Glutamatergic neuron (in vitro differentiated cells): ENCODE measurements at places on chromosomes 5 and 9. TPM values are rescaled to one million over a fixed set of nuclear protein-coding genes. Genes with fewer than 3 reads are reported as not detected.
A peak's percentile ranks its signal among the peaks of the same experiment; 100 is the strongest.

- H3K4me3 ChIP-seq: no peak overlapping the region
- no peak for DNase-seq
- H3K27me3 ChIP-seq: no peaks in the 10 kb centered on the region
- no peaks in the 10 kb centered on the region for H3K4me1 ChIP-seq
Observed at GRCh38 chr5:59874675-59875074, 18.9 kb downstream of the PDE4D start.

DNA sequence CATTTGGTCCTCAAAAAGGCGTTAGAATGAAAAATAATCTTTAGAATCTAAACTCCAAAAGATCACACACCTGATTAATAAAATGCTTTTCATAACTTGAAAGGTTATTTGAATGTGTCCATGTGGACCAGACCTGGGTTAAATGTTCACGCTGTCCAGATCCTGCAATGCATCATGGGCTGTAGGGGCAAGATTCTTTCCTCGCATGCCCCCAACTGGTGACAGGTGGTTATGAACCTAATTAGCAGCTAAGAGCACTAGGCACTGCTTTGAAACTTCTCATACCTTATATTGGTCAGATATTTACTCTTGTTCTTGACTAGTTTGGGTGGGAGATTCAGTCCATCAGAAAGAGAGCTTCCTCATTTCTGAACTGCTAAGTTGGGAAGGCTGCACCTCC is 19.3 kb upstream of the PIP5K1B start:
- no peaks in the 10 kb centered on the region for H3K36me3 ChIP-seq
- H3K27ac ChIP-seq: no peak overlapping the region
- H3K4me1 ChIP-seq: no peaks in the 10 kb centered on the region
- DNase-seq: no peak

GRCh38 chr5:109905906-109906305 is 216.2 kb downstream of the MAN2A1 start:
- DNase-seq: no peak
- no peak overlapping the region for H3K27ac ChIP-seq
- no peaks in the 10 kb centered on the region for H3K36me3 ChIP-seq
- no peaks in the 10 kb centered on the region for H3K27me3 ChIP-seq
- H3K4me3 ChIP-seq: no peak overlapping the region

- H3K4me3 ChIP-seq: peak overlapping the region; percentile 38
- DNase-seq: no peak
- peaks cover 5% of the 10 kb centered on the region for H3K36me3 ChIP-seq
- peaks cover 5% of the 10 kb centered on the region for H3K27me3 ChIP-seq
- peak overlapping the region; percentile 96 for H3K27ac ChIP-seq
Observed at GRCh38 chr5:171270136-171270535, 38.9 kb upstream of the TLX3 start.

DNA sequence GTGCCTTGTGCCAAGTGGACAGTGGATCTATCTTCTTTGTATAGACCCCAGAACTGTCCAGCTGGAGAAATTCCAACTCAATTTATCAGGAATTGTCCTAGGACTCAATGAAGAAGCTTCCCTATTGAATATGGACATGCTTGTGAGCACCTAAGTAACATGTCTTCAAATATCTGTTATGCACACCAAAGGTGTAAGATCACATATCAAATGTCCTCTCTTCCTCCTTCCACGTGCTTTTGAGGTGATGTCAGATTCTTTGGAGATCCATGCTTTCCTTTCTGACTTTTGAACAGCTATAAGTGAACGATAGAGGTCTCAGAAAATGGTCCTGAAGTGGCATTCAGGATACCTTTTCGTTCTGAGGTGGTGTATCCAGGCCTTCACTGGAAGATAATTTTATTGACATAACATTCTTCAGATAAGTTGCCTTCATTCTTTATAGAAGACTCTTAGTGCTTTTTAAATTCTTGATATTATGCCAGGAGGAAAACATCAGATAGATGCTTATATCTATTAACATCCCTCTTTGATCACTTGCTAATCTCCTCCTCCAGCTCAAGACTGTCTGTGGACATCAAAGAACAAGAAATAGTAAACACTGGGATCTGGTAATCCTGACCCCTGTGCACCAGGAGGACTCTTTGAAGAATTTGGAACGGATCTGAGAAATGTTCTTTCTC is 246.4 kb downstream of the SMARCA2 start:
- H3K4me3 ChIP-seq: no peak overlapping the region
- H3K4me1 ChIP-seq: peaks cover 15% of the 10 kb centered on the region
- H3K36me3 ChIP-seq: no peaks in the 10 kb centered on the region

DNA sequence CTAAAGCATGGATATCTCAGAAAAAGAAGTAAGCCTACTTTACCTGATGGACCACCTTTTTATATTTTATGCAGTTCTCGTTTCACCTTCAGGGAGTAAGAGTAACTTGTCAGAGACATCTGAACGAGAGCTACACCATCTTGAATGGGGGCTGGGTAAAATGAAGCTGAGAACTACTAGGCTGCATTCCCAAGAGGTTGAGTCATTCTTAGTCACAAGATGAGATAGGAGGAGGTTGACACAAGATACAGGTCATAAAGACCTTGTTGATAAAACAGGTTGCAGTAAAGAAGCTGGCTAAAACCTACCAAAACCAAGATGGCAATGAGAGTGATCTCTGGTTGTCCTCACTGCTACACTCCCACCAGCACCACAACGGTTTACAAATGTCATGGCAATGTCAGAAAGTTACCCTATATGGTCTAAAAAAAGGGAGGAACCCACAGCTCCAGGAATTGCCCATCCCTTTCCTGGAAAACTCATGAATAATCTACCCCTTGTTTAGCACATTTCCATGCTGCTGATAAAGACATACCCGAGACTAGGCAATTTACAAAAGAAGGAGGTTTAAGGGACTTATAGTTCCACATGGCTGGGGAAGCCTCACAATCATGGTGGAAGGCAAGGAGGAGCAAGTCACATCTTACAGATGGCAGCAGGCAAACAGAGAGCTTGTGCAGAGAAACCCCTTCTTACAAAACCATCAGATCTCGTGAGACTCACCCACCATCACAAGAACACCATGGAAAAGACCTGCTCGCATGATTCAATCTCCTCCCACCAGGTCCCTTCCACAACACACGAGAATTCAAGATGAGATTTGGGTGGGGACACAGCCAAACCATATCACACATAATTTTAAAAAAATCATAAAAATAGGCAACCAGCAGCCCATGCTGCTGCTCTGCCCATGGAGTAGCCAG is 62.5 kb downstream of the GIN1 start:
- no peak overlapping the region for H3K27ac ChIP-seq
- peaks cover 4% of the 10 kb centered on the region for H3K4me1 ChIP-seq
- H3K4me3 ChIP-seq: no peak overlapping the region
- no peaks in the 10 kb centered on the region for H3K36me3 ChIP-seq
- no peak for DNase-seq

The ARAP3 gene
- 8.6 TPM for total RNA-seq

DNA sequence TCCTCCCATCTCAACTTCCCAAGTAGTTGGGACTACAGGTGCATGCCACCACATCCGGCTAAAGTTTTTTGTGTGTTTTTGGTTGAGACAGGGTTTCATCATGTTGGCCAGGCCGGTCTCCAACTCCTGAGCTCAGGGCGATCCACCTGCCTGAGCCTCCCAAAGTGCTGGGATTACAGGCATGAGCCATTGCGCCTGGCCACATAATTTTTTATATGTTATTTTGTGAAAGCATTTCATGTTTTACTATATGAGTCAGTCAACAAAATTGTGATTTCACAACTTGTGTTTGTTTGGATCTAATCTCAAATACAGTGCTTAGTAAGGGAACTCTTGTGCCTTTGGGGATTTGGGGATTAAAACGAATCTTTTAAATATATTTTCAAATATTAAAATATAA is 20.0 kb upstream of the FAM120AOS start:
- H3K4me1 ChIP-seq: peaks cover 9% of the 10 kb centered on the region
- DNase-seq: no peak
- no peaks in the 10 kb centered on the region for H3K36me3 ChIP-seq
- H3K4me3 ChIP-seq: no peak overlapping the region

DNA sequence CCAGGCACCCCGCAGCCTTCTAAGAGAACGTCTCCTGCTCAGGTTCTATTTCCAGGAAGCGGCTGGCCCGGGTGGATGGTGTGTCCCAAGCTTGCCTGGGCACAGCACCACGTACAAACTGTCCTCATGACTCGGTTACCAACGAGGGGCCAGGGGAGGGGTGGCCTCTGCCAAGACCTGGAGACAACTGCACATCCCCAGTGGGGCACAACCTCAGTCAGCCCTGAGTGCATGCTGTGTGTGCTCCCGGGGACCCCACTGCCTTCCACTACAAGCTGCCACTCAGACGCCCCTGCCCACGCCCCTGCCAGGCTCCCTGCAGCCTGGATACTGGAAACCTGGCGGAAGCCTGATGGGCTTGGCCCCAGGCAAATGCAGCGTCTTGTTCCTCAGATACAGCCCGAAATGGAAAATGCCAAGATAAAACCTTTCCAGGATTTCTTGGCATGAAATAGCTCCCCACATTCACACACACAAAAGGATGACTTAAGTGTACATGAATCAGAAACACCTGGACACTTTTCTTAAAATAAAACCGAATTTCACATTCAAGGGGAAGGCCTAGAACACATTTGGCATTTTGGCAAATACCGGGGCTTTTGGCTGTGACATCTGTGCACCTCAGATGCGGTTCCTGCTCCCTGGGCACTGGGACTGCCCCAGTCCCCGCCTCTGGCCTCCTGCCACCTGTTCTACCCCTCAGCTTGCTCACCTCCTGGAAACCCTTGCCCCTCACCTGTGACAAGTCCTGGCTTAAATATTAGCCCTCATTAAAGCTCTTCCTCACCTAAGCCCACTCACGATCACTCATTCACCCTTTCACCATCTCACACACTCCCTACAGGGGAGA is 62.5 kb downstream of the COL23A1 start:
- peaks cover 10% of the 10 kb centered on the region for H3K4me1 ChIP-seq
- H3K27me3 ChIP-seq: peaks cover 2% of the 10 kb centered on the region

DNA sequence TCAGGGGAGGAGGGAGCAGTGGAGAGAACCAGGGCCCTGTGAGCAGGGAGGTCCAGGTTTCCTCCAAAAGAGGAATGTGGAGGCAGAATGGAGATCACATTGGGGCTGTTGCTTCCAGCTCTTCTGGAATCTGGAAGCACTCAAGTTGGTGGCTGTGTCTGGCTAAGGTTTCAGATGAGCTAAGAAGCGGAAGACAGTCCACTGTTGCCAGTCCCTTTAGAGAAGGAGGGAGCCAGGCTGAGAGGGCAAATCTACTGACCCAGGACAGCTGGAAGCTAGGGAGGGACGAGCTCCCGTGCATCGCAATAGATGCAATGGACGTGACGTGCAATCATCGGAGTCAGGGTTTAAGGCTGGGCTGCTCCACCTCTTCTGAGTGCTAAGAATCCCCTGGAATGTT is 71.2 kb downstream of the TENT4A start:
- H3K36me3 ChIP-seq: no peaks in the 10 kb centered on the region
- H3K4me1 ChIP-seq: peaks cover 3% of the 10 kb centered on the region
- H3K27ac ChIP-seq: no peak overlapping the region
- H3K27me3 ChIP-seq: no peaks in the 10 kb centered on the region

- H3K4me1 ChIP-seq: peaks cover 15% of the 10 kb centered on the region
- H3K36me3 ChIP-seq: no peaks in the 10 kb centered on the region
- H3K4me3 ChIP-seq: no peak overlapping the region
- no peak overlapping the region for H3K27ac ChIP-seq
- H3K27me3 ChIP-seq: peaks cover 14% of the 10 kb centered on the region
Observed at GRCh38 chr5:138489683-138490061, 24.4 kb downstream of the EGR1 start.

The FABP6 gene
- total RNA-seq: 7.7 TPM

- no peak overlapping the region for H3K27ac ChIP-seq
- H3K4me1 ChIP-seq: peaks cover 4% of the 10 kb centered on the region
- no peaks in the 10 kb centered on the region for H3K36me3 ChIP-seq
- no peak for DNase-seq
- no peak overlapping the region for H3K4me3 ChIP-seq
Observed at GRCh38 chr9:93048566-93049448, 9.7 kb upstream of the SUSD3 start.

DNA sequence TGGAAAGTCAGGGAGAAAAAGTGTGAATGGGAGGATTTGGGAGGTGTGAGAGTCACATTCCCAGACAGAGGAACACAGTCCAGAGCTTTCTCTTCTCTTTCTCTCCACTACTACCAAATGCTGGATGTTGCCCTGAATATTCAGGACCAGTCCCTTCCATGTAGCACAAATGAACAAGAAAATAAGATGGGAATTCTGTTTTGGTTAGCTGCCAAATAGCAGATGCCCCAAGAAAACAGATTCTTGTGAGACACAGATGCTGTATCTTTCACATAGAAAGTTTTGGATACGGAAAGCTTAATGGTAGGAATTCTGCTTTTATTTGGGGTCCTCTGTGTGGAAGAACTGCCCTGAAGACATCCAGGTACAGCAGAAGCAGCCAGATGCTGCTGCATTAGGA is 37.8 kb downstream of the PRLR start:
- no peaks in the 10 kb centered on the region for H3K36me3 ChIP-seq
- no peak overlapping the region for H3K4me3 ChIP-seq
- H3K27ac ChIP-seq: no peak overlapping the region
- H3K4me1 ChIP-seq: peaks cover 1% of the 10 kb centered on the region

GRCh38 chr9:137252555-137253506 is 1.7 kb downstream of the STPG3 start:
- no peak for DNase-seq
- peaks cover 2% of the 10 kb centered on the region for H3K27me3 ChIP-seq
- H3K4me3 ChIP-seq: no peak overlapping the region
- peaks cover 1% of the 10 kb centered on the region for H3K4me1 ChIP-seq

DNA sequence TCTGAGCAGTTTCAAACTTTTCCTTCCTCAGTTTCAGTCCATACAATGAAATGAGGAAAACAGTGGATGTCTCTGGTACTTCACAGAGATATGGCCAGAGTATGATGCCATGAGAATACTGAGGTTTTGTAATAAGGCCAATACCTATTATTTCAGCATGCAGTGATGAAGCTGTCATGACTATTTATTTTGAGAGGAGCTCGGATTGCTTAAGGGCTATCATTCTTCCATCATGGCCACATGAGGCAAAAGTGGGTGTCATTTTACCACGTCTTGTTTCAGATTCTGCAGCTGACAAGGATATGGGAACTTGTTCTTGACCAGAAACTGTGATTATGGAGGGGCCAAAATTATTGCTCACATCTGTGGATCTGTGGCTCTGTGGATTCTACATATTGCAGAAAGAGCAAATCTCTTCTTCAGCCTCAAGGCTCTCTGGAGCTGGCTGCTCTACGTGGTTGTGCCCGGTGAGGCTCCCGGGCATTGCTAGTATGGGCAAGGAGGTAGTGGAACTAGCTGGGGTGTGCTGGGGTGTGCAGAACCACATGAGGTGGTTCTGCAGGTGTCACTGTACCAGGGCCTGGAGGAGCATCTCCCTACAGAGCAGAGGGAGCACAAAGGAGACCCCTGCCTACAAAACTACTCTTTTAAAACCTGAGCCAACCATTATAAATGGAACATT is 180.3 kb downstream of the SEMA6A start:
- H3K27me3 ChIP-seq: no peaks in the 10 kb centered on the region
- no peak for DNase-seq
- peaks cover 39% of the 10 kb centered on the region for H3K4me1 ChIP-seq
- H3K27ac ChIP-seq: peak overlapping the region; percentile 89

- no peak for DNase-seq
- peaks cover 18% of the 10 kb centered on the region for H3K4me1 ChIP-seq
- peak overlapping the region; percentile 53 for H3K27ac ChIP-seq
- H3K36me3 ChIP-seq: no peaks in the 10 kb centered on the region
Observed at GRCh38 chr5:10607666-10608073, 43.8 kb downstream of the ANKRD33B start.

- no peak for DNase-seq
- H3K36me3 ChIP-seq: no peaks in the 10 kb centered on the region
- H3K27me3 ChIP-seq: no peaks in the 10 kb centered on the region
- no peaks in the 10 kb centered on the region for H3K4me1 ChIP-seq
Observed at GRCh38 chr5:156595132-156595787, 254.8 kb upstream of the PPP1R2B start.

The IL5 gene
- not detected for total RNA-seq

- H3K27ac ChIP-seq: no peak overlapping the region
- H3K4me1 ChIP-seq: no peaks in the 10 kb centered on the region
- H3K27me3 ChIP-seq: peaks cover 10% of the 10 kb centered on the region
- DNase-seq: no peak
Observed at GRCh38 chr9:132973713-132974112, 4.8 kb upstream of the GFI1B start.
